ENCODE measurements at places on chromosomes 11 and 22. TPM values are rescaled to one million over a fixed set of nuclear protein-coding genes. Genes with fewer than 3 reads are reported as not detected.

- DNase-seq: no peak
Observed at GRCh38 chr11:75757651-75758050, 10.9 kb upstream of the DGAT2 start.

The PHLDA2 gene
- total RNA-seq: 7.3 TPM

The ASCL2 gene
- not detected for total RNA-seq

DNA sequence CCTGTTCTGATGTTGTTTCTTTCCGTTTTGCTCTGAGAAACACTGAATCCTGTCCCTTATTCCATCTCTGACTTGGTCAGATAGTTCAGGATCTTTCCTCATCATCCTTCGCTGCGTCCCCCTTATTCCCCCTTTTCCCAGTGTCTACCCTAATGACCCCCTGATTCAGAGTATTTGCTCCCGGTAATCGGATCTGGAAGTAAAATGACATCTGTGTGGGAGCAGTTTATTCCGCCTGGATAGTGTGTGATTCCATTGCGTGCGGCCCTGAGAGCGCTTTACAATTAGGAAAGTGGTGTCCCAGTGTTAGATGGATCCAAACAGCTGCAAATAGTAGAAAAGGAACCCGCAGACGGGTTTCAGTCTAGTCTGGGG lies 606 bp downstream of the DRG1 start:
- DNase-seq: peak; percentile 52

GRCh38 chr11:115707180-115707905 lies 203.1 kb upstream of the CADM1 start:
- no peak for DNase-seq

DNA sequence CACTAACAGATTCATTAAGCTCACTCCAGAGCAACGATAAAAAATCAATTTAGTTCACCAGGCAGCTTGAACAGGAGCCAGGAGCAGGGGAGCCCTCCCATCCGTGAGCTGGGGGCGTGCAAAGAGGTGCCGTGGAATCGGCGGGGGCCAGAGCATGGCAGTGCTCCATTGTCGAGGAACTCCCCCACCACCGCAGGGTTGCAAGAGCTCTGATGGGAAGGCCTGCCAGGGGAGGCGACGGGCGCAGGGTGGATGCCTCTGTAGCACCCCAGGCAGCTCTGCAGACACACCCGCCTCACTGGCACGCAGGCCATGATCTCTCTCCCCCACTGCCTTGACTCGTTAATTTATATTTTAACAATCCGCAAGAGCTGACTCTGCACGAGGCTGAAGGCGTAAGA lies 433.2 kb downstream of the MIAT start:
- DNase-seq: no peak

The DCHS1 gene
- 33.7 TPM for total RNA-seq

DNA sequence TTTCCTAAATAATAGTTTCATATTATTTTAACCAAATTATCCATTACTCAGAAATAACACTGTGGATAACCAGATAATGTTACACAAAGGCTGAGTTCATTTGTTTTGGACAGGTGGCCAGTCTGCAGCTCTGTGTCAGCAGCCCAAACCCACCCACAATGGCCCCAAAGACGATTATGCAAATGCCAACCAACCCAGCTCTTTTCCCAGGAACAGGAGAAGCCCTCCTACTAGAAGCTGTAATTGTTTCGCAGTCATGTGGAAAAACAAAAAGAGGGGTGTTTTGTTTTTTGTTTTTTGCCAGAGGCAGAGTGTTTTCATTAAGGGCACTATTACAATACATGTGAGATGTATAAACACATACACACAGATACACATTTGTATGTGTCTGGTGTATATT lies 102.1 kb downstream of the FCHSD2 start:
- no peak for DNase-seq

DNA sequence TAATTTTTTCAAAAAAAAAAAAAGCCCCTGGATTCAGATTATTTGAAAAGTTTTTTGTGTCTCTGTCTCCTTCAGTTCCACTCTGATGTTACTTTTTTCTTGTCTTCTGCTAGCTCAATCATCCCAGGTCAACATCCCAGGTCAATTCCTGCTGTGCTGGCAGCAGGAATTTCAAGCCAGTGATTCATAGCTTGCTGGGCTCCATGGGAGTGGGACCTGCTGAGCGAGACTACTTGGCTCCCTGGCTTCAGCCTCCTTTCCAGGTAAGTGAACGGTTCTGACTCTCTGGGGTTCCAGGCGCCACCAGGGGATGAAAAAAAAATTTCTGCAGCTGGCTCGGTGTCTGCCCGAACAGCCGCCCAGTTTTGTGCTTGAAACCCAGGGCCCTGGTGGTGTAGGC lies 31.4 kb downstream of the PLAAT5 start:
- no peak for DNase-seq

DNA sequence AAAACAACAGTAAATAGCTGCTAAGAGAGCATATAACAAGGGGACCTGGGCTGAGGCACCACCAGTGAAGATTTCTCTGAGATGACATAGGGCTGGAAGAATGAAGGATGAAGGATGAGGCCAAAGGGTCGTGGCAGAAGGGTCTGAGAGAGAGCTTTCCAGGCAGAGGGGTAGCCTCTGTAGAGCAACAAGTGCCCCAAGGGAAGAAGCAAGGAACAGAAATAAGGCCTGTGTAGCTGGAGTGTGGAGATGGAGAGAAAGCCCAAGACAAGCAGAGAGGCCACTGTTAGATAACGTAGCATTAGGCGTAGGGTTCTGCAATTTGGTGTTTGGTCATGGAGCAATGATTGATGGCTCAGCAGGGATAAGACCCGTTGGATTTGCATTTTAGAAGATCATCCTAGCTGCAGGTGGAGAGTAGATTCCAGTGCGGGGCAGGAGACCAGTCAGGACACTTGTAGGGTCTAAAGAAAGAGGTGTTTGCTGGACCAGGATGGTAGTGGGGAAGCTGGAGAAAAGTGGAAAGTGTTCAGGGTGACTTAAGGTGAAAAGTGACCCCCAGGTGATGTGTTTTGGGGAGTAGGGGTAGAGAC lies 47.6 kb downstream of the EXPH5 start:
- DNase-seq: no peak
